ENCODE measurements at places on chromosomes 4 and X. TPM values are rescaled to one million over a fixed set of nuclear protein-coding genes. Genes with fewer than 3 reads are reported as not detected.

DNA sequence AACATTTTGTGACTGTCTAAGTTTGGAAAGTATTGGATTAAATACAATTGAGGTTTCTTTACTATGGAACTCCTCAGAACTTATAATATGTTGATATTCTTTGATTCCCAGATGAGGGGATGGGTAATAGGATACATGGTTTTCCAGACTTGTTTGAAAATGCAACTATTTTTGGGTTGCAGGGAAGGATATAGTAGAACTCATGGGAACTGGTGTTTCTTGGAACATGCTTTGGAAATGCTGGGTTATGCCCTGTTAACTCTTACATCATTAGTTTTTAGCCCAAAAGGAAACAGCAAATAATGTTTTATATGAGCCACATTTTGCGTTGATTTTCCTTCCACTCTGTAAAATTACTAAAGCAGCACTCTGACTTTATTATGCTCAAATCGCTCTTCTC, 41.9 kb downstream of the HPF1 start:
- H3K4me1 ChIP-seq: no peaks in the 10 kb centered on the region
- no peak for DNase-seq
- no peaks in the 10 kb centered on the region for H3K36me3 ChIP-seq
- H3K27ac ChIP-seq: no peak overlapping the region
- H3K4me3 ChIP-seq: no peak overlapping the region
- H3K27me3 ChIP-seq: no peaks in the 10 kb centered on the region

DNA sequence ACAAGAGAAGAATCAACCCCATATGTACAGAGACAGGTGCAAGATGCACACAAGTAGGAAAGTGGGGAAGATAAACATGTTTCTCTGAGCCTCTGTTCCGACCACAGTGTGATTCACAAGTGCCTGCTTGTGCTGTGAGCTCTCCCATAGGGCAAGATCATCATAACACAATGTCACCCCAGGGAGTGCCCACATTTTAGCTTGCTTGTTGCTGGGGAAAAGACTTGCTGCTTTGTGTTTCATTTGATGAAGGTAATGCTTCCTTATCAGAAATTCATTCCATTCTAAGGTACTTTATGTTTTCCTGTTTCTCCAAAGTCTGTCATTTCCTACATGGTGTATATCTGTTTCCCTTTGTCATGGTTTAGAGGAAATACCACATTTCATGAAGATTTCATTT, 304.5 kb upstream of the DIPK2B start:
- H3K4me1 ChIP-seq: no peaks in the 10 kb centered on the region
- no peak overlapping the region for H3K4me3 ChIP-seq
- no peaks in the 10 kb centered on the region for H3K36me3 ChIP-seq
- no peaks in the 10 kb centered on the region for H3K27me3 ChIP-seq

Gene NKX6-1
- total RNA-seq: 0.14 TPM

DNA sequence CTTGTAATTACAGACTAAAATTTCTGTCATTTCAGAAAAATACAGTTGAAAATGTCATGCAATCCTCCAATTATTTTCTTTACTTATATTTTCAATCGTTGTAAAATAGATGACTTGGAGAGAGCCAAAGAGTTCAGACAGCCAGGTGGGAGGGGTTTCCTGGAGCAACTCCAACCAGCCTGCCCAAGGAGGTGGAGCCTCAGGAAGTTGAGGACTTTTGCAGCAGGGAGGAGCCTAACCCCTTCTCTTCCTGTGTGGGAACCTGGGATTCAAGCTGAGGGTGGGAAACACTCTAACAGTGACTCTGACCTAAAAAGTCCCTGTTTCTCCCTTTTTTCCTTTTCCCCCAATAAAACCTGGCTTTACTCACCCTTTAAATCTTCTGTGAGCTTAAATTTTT, 72.2 kb upstream of the GABRG1 start:
- H3K4me3 ChIP-seq: no peak overlapping the region
- no peaks in the 10 kb centered on the region for H3K4me1 ChIP-seq
- no peak for DNase-seq
- no peak overlapping the region for H3K27ac ChIP-seq

Gene PDHA1
- 53.1 TPM for total RNA-seq

- H3K4me3 ChIP-seq: no peak overlapping the region
- no peaks in the 10 kb centered on the region for H3K4me1 ChIP-seq
- H3K27ac ChIP-seq: no peak overlapping the region
- no peak for DNase-seq
- H3K36me3 ChIP-seq: no peaks in the 10 kb centered on the region
- no peaks in the 10 kb centered on the region for H3K27me3 ChIP-seq
These were observed 22.7 kb upstream of the YTHDC1 start for GRCh38 chr4:68372588-68372987.

- H3K36me3 ChIP-seq: no peaks in the 10 kb centered on the region
- no peak for DNase-seq
- H3K4me1 ChIP-seq: no peaks in the 10 kb centered on the region
- H3K27ac ChIP-seq: no peak overlapping the region
These were observed 13.4 kb downstream of the SLC10A7 start for GRCh38 chr4:146508229-146508939.

- no peaks in the 10 kb centered on the region for H3K36me3 ChIP-seq
- DNase-seq: no peak
- H3K27me3 ChIP-seq: no peaks in the 10 kb centered on the region
- no peaks in the 10 kb centered on the region for H3K4me1 ChIP-seq
These were observed 18.1 kb downstream of the USP38 start for GRCh38 chr4:143202824-143203223.

DNA sequence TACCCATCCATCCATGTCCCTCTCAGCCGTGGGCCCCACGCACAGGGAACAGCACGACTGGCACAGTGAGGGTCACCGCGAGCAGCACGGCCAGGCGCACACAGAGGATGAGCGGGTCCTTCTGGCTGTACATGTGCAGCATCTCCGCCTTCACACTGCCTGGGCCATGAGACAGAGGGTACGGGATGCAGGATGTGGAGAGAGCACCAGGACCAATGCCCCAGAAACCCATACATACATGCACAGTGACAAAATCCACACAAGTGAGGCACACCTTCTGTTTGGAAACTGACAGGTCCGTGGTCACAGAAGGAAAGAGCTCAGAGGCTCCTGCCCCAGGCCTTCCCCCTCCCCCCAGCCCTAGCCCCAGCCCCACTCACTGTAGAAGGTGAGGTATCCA, 9.5 kb downstream of the SLC38A5 start:
- no peaks in the 10 kb centered on the region for H3K4me1 ChIP-seq
- H3K27ac ChIP-seq: no peak overlapping the region
- no peak for DNase-seq
- H3K27me3 ChIP-seq: no peaks in the 10 kb centered on the region
- H3K36me3 ChIP-seq: no peaks in the 10 kb centered on the region

Gene SCML2
- total RNA-seq: 0.36 TPM

DNA sequence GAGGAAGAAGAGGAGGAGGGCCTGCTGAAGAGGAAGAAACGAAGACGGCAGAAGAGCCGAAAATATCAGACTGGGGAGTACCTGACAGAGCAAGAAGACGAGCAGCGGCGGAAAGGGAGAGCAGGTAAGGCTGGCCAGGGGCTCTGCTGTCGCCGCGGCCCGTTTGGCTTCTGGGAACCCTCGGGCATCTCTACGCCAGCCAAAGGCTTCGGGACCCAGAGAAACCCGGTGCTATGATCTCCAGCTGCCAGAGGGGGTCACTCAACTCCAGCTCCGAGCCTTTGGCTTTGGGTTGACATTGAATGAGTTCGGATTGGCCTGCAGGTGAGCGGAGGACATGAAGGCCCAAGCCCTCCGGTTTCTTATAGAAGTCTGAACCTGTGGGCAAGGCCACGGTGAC, 42.8 kb downstream of the BCORL1 start:
- H3K4me3 ChIP-seq: no peak overlapping the region
- H3K27ac ChIP-seq: no peak overlapping the region
- H3K36me3 ChIP-seq: no peaks in the 10 kb centered on the region
- no peak for DNase-seq
- H3K4me1 ChIP-seq: no peaks in the 10 kb centered on the region

Gene BEND2
- not detected for total RNA-seq

GRCh38 chr4:173252024-173252935, 81.9 kb downstream of the HMGB2 start:
- H3K27me3 ChIP-seq: no peaks in the 10 kb centered on the region
- no peaks in the 10 kb centered on the region for H3K36me3 ChIP-seq
- H3K4me1 ChIP-seq: no peaks in the 10 kb centered on the region
- DNase-seq: peak; percentile 36
- H3K27ac ChIP-seq: no peak overlapping the region
- H3K4me3 ChIP-seq: no peak overlapping the region

DNA sequence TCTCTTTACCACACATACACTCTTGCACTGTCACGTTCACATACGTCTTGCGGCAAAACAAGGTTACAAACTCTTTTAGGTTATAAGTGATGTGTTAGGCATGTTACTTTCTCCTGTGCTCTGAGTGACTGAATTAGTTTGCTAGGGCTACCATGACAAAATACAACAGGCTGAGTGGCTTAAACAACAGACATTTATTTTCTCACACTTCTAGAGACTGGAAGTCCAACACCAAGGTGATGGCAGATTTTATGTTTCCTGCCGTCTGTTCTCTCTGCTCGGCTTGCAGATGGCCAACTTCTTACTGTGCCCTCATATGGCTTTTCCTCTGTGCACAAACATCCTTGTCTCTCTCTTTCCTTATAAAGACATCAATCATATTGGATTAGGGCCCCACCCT, 1224.3 kb upstream of the TENM3 start:
- no peak overlapping the region for H3K4me3 ChIP-seq
- no peak overlapping the region for H3K27ac ChIP-seq
- DNase-seq: no peak
- H3K36me3 ChIP-seq: no peaks in the 10 kb centered on the region
- H3K4me1 ChIP-seq: no peaks in the 10 kb centered on the region

DNA sequence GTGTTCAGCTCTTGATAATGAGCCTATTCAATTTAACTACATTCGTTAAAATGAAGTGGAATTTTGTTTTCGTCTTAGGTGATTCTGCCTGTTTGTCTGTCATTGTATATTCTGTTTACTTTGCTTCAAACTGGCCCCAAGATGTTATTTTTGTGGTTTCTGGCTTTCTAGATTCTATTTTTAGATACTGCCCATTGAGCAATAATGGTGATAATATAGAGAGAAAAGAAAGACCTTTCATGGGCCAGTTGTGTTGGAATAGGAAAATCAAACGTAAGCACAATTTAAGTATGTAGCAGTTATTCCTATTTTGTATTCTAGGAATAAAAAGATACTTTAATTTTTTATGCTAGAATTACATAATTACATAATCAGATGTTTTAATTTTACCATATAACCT, 4.0 kb downstream of the CDKN2AIP start:
- peaks cover 7% of the 10 kb centered on the region for H3K4me1 ChIP-seq
- DNase-seq: no peak
- no peak overlapping the region for H3K27ac ChIP-seq
- no peaks in the 10 kb centered on the region for H3K27me3 ChIP-seq
- peaks cover 3% of the 10 kb centered on the region for H3K36me3 ChIP-seq

Gene TASL
- 0.18 TPM for total RNA-seq

GRCh38 chrX:111041018-111041462, 55.0 kb upstream of the PAK3 start:
- no peak overlapping the region for H3K27ac ChIP-seq
- no peak overlapping the region for H3K4me3 ChIP-seq
- no peaks in the 10 kb centered on the region for H3K27me3 ChIP-seq
- no peaks in the 10 kb centered on the region for H3K4me1 ChIP-seq
- no peaks in the 10 kb centered on the region for H3K36me3 ChIP-seq

DNA sequence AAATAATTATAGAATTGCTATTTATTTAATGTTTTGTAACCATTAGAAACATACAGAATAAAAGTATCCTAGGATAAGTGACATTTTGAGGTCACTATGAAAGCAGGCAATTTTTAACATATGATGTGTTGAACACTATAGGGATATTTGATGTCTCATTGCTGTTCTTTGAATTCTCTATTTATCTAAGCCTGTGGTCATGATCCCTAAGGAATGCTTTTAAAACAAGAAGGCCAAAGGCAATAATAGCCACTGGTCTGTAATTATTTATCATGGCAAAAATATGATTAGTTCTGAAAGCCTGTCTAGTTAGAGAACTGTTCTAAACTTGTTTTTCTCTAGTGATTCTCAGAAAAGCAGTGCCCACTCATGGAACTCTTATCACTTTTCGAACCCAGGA, 186.6 kb downstream of the RPA4 start:
- no peak for DNase-seq
- H3K4me1 ChIP-seq: no peaks in the 10 kb centered on the region
- no peak overlapping the region for H3K4me3 ChIP-seq
- no peaks in the 10 kb centered on the region for H3K36me3 ChIP-seq

DNA sequence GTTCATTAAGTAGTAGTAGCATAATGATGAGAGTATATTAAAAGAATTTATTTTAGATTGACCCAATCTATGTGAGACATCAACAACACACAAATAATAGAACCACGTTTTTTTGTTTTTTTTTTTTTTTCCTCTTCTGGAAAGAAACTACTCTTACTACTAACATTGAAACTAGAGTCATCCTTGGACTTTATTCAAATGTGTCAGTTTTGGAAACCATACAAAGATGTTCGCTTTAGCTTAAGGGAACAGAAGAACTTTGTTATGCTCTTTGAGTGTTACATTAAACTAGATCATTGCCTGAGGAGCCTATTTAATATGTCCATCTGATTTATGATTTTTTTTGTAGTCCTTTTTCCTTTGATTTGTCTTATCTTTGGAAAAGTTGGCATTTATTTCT, 166.7 kb downstream of the RPA4 start:
- H3K4me1 ChIP-seq: no peaks in the 10 kb centered on the region
- no peak overlapping the region for H3K27ac ChIP-seq
- H3K36me3 ChIP-seq: no peaks in the 10 kb centered on the region
- no peak overlapping the region for H3K4me3 ChIP-seq

DNA sequence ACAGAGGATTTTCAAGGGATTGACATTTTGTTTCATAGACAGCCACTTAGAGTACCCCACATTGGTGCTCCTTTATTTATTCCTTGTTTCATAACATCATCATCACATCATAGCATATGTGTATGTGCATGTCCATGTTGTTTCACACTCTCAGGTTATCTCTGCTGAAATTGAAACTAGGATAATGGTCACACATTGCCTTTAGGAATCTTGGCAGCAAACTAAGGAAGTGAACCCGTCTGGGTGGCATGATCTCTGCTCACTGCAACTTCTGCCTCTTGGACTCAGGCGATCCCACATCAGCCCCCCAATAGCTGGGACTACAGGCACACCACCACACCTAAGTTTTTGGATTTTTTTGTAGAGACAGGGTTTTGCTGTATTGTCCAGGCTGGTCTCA, 234.2 kb upstream of the ANKRD50 start:
- no peak for DNase-seq
- no peaks in the 10 kb centered on the region for H3K4me1 ChIP-seq
- H3K27ac ChIP-seq: no peak overlapping the region
- H3K4me3 ChIP-seq: no peak overlapping the region
- no peaks in the 10 kb centered on the region for H3K36me3 ChIP-seq

- H3K27me3 ChIP-seq: no peaks in the 10 kb centered on the region
- H3K36me3 ChIP-seq: no peaks in the 10 kb centered on the region
- no peak for DNase-seq
- no peak overlapping the region for H3K4me3 ChIP-seq
- H3K27ac ChIP-seq: no peak overlapping the region
These were observed 1.5 kb downstream of the TRIM2 start for GRCh38 chr4:153205757-153206156.

DNA sequence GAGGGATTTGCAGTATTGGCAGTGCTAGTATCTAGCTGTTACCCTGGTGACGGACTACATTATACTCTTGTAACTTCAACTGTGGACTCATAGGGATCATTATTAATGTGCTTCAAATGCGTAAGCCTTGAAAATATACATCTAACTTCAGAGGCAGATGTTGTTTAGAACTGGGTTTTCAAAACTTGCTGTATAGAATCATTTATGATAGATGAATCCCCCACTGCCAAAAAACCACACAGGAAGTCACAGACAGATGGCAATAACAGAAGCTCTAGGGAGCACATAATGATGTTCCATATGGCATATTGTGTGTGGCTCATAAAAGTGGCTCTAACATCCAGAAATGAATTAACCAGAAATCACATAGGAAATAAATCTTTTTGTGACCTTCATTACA, 62.3 kb upstream of the RELL1 start:
- H3K36me3 ChIP-seq: no peaks in the 10 kb centered on the region
- no peaks in the 10 kb centered on the region for H3K27me3 ChIP-seq
- no peak overlapping the region for H3K4me3 ChIP-seq
- no peak overlapping the region for H3K27ac ChIP-seq

All from prostate gland (tissue), 2 donors.